ENCODE measurements at places on chromosomes 3 and 15. TPM values are rescaled to one million over a fixed set of nuclear protein-coding genes. Genes with fewer than 3 reads are reported as not detected.

The RARRES1 gene
- total RNA-seq = 5.1 TPM

The IL17RD gene
- 1.8 TPM for total RNA-seq

The BHLHE40 gene
- total RNA-seq = 42.8 TPM

The B3GALNT1 gene
- total RNA-seq = 32.4 TPM

The BSN gene
- 0.10 TPM for total RNA-seq

The LAMB2 gene
- 338 TPM for total RNA-seq

The TUSC7 gene
- not detected for total RNA-seq

The CRBN gene
- 64.5 TPM for total RNA-seq

The EHHADH gene
- total RNA-seq = 4.2 TPM

The CLDN1 gene
- total RNA-seq = 11.3 TPM

The SYNPR gene
- not detected for total RNA-seq

The C3orf70 gene
- 3.1 TPM for total RNA-seq

The SLC7A14 gene
- total RNA-seq = 0.25 TPM

The RTP2 gene
- not detected for total RNA-seq

The SCAANT1 gene
- total RNA-seq = not detected

The TIPIN gene
- total RNA-seq = 11.7 TPM

The AGTR1 gene
- total RNA-seq = not detected

The RAP2B gene
- 28.2 TPM for total RNA-seq

The PCNP gene
- 60.6 TPM for total RNA-seq

The BRPF1 gene
- total RNA-seq = 19.8 TPM

The TEX55 gene
- total RNA-seq = not detected

The GP5 gene
- total RNA-seq = 0.13 TPM

The RFTN1 gene
- 65.2 TPM for total RNA-seq

The SERINC4 gene
- 0.05 TPM for total RNA-seq

The DLL4 gene
- total RNA-seq = 24.1 TPM

The KNL1 gene
- 30.9 TPM for total RNA-seq

The ZPLD1 gene
- total RNA-seq = not detected

The ITIH4 gene
- 0.15 TPM for total RNA-seq
